ENCODE measurements at places on chromosomes 6 and 20. TPM values are rescaled to one million over a fixed set of nuclear protein-coding genes. Genes with fewer than 3 reads are reported as not detected.

BPIFB2 gene
- total RNA-seq, result not detected

TRIM40 gene
- total RNA-seq, result not detected

TUBB2B gene
- 150 TPM for total RNA-seq

- no peaks in the 10 kb centered on the region for H3K4me1 ChIP-seq
- H3K4me3 ChIP-seq, result no peak overlapping the region
- no peak overlapping the region for H3K27ac ChIP-seq
- no peaks in the 10 kb centered on the region for H3K36me3 ChIP-seq
- no peaks in the 10 kb centered on the region for H3K27me3 ChIP-seq
These were observed 83.7 kb upstream of the ZNF322 start for GRCh38 chr6:26743157-26743821.

DNA sequence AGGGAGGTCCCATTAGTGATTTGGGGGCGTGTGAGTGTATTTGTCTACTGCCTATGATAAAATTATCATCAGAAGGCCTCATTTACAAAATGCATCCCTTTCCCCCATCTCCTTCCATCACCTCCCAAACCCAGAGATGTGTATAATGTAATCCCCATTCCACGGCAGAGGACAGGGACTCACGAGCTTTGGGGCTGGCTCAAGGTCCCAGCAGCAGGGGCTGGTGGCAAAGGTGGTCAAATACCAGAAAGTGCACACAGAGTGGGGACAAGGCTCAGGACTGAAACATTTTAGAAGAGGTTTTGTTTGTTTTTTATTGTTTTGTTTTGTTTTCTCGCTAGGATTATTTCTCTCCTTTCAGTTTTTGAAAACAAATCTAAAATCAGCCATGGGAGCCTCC is 68.5 kb upstream of the TOP1 start:
- peaks cover 11% of the 10 kb centered on the region for H3K4me1 ChIP-seq
- H3K4me3 ChIP-seq, result no peak overlapping the region
- no peak overlapping the region for H3K27ac ChIP-seq
- no peaks in the 10 kb centered on the region for H3K36me3 ChIP-seq
- no peak for DNase-seq

DNA sequence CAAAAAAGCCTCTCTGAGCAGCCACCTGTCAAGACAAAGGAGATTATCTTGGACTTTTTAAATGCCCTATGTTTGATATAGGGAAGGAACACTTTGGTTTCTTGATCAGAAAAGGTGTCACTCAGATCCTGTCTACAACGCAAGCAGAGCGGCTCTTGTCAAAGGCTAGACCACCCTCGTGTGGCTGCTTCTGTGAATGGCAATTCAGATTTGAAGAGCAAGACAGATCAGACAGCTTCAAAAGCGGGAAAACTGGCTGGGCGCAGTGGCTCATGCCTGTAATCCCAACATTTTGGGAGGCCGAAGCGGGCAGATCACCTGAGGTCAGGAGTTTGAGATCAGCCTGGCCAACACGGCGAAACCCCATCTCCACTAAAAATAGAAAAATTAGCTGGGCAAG is 10.1 kb upstream of the NXT1 start:
- no peaks in the 10 kb centered on the region for H3K36me3 ChIP-seq
- H3K4me3 ChIP-seq, result no peak overlapping the region
- H3K27ac ChIP-seq, result no peak overlapping the region
- H3K27me3 ChIP-seq, result no peaks in the 10 kb centered on the region
